ENCODE measurements at places on chromosomes 13 and 19.

DNA sequence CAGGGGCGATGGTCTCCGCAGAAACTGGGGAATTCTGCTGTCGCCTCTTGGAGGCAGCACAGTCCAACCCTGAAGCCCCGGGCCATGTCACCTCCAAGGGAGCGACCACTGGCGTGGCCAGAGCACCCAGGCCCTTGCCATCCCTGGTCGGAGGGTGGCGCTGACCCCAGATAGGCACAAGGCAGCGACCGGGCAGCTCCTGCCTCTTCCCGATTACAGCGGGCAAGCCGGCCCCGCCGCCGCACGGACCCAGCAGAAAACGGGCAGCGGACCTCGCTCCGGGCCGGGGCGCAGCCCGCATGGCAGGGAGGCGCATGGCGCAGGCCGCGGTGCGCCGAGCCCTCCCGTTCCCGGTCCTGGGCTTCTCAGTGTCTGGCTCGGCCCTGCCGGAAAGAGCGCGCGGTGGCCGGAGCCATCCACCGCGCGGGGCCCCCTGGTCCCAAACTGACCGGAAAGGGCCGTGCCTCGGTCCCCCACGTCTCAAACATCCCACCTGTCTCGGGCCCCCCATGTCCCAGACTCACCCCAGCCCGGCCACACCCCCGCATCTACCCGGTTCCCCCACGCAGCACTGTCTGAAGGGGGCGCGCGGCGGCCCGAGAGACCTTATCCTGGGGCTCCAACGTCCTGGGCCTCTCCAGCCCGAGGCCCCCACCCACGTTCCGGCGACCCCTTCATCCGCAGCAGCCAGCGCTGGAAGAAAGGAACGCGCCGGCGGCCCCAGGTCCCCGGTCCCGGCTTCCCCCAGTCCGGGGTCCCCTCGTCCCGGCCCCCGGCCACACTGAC lies 727 bp downstream of the CERS1 start:
- DNase-seq = no peak

DNA sequence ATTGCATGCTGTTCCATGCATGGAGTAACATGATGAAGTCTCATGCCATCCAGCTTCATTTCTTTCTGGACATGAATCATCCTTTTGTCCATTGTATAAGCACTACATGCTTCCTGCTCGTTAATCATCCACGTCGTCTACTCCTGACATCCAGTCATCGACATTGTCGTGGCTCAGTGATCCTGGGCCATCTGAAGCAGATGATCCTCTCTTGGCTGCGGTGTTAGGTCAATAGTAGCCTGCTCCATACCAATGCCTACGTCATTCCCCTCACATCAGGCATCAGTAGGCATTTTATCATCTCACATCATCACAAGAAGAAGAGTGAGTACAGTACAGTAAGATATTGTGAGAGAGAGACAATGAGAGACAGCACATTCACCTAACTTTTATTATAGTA lies 7.9 kb upstream of the MYO16 start:
- DNase-seq = no peak

DNA sequence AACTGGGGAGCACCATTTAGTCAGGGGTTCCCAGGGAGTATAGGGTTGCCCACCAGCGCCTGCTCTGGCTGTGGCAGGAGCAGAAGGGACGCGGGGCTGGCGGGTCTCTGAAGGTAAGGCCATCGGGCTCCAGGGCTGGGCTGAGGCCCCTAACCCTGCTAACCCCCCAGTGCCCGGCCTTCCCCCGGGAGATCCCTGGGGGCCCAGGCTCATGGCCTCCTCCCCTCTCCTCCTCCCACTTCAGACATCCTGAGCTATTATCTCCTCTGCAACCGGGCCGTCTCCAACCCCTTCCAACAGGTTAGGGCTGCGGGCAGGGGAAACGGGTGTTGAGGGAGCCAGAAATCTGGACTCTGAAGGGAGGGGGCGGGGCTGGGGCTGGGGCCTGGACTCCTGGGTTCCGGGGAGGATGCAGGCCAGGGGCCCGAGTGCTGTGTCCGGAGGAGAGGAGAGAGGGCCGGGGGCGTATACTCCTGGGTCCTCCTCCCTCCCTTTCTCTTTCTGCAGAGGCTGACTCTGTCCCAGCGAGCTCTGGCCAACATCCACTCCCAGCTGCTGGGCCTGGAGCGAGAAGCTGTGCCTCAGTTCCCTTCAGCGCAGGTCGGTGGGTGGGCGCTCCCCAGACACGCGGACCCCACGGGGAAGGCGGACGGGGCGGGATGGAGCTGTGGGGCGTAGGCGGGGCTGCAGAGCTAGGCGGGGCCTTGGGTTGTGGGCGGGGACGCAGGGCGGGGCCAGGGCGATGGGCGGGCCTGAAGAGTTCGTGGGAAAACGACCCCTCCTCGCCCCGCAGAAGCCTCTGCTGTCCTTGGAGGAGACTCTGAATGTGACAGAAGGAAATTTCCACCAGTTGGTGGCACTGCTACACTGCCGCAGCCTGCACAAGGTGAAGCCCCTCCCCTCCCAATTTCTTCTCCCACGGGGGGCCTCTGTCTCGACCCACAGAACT lies 15.3 kb downstream of the TTYH1 start:
- DNase-seq = no peak

DNA sequence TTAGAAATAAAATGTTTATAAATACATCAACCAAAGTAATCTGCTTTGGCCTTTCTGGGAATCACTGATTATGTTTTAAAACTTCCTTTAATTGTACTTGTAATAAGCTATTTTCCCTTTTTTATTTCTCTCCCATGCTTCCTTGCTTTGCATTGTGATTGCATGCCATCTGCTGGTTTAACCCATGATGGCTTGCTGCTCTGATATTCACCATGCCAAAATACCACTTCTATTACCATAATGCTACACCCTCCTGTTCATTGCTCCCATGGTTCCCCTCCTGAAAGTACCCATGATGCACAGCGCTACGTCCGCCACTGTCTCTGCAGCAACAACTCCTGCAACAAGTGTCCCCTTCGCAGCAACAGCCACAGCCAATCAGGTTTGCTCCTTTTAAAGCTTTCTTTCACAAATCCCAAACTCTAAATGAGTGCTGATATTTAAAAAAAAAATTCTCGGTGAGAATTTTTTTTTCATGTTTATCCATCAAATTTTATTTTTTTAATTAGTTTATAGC lies 67.7 kb upstream of the RAP2A start:
- no peak for DNase-seq

- DNase-seq = no peak
Measured at GRCh38 chr13:113836768-113837559, 26.9 kb downstream of the GAS6 start.

- no peak for DNase-seq
Measured at GRCh38 chr19:33232656-33233055, 7.0 kb upstream of the SLC7A10 start.

DNA sequence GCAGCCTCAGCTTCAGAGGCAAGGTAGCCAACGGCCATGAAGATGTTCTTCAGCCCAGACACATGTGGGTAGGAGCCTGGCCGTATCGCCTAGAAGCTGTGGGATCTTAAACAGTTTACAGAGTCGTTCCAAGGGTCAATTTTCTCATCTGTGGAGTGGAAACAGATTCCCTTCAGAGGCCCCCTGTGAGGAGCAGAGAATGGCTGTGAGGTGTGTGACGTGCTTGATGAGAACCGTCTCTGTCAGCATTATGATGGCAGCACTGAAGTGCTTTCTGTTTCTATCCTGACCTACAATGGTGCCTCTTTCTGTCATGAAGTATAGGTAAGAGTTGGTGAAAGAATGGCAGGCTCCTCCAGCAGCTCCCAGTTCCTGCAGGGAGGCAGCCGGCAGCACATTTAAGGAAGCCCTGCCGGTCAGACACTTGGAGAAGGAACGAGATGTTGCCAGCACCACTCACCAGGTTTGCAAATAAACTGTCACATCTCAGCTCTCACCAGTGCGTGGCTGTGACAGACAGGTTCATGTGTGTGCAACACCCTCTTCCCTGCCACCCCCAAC lies 277.3 kb downstream of the FOXO1 start:
- DNase-seq = no peak

Measured in stimulated activated CD4-positive, alpha-beta T cell treated with anti-CD3 and anti-CD28 coated beads, Interleukin-1b, Interleukin-23, amount 100 ng/mL, for 1 hour (primary cell).